ENCODE measurements at places on chromosomes 11 and 22.

DNA sequence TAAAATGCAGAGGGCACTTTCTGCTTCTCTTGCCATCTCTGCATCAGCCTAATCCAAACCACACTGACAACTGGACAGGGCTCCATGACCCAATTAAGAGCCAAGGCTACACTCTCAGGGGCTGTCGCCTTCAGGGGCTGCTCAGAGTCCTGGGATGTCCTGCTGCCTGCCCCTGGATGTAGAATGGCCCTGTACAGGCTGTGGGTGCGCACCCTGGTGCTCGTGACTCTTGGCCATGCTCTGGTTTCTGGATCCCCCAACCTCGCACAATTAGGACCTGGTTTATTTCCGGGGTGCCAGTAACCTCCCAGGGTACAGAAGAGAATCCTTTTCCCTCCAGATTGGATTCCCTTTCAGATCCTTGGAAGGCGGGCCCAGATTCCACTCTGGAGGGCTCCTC, 11.3 kb downstream of the IFT27 start:
- DNase-seq, result no peak

DNA sequence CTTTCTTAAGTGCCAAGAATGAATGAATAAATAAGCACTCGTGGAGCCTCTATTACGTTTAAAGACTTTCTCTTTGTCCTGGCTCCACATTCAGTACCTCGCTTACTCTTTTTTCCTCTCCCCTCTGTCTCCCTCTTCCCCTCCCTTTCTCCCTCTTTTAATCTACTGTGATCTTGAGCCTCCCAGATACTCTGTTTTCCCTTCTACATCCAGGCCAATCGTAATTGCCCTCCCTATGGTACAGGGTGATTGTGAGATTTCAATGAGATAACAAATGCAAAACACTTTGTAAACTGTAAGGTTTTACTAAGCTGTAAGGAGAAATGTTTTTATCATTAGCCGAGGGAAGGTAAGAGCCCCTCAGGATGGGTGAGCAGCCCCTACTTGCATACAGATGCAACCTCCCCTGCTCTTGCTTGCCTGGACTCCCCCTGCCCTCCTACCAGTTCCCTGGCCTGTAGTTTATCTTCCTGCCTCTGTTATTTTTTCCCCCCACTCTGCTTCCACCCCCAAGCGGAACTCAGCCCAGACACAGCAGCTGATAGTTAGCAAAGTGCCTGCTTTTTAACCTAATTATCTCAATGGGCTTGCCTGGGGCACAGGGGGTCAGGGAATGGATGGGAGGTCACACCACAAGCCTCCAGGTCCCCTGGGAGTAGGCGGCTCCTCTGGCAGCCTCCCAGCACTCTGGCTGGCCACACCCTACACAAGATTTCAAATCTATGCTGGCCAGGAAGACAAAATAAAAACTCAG, 76.9 kb upstream of the CADM1 start:
- no peak for DNase-seq

DNA sequence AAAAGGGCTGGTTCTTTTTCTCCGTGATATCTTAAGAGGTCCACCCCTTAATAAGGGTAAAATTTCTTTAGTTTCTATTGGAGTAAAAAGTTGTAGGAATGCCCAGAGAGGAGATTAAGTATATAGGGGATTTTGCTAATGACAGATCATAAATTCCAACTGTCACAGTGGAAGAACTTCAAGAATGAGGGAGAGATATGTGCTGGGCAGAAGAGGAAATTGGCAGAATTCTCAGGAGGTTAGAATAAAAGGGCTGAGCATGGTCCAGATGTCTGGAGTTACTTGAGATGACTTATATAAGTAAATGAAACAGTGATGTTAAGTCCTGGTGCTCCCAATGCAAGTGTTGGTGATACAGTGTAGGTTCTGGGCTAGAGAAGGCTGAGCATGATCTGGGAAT, 417.6 kb upstream of the ARHGAP42 start:
- no peak for DNase-seq

- DNase-seq, result no peak
Measured at GRCh38 chr11:13338427-13339069, 61.0 kb downstream of the BMAL1 start.

- DNase-seq, result no peak
Measured at GRCh38 chr11:69906453-69906907, 87.3 kb upstream of the FGF3 start.

GRCh38 chr22:28773461-28773867, 969 bp downstream of the CCDC117 start:
- DNase-seq, result no peak

- no peak for DNase-seq
Measured at GRCh38 chr11:60305906-60306619, 21.0 kb upstream of the MS4A6E start.

GRCh38 chr11:76684516-76684915, 14.0 kb upstream of the LRRC32 start:
- DNase-seq, result no peak

- no peak for DNase-seq
Measured at GRCh38 chr11:2261436-2262230, 8.8 kb downstream of the ASCL2 start.

DNA sequence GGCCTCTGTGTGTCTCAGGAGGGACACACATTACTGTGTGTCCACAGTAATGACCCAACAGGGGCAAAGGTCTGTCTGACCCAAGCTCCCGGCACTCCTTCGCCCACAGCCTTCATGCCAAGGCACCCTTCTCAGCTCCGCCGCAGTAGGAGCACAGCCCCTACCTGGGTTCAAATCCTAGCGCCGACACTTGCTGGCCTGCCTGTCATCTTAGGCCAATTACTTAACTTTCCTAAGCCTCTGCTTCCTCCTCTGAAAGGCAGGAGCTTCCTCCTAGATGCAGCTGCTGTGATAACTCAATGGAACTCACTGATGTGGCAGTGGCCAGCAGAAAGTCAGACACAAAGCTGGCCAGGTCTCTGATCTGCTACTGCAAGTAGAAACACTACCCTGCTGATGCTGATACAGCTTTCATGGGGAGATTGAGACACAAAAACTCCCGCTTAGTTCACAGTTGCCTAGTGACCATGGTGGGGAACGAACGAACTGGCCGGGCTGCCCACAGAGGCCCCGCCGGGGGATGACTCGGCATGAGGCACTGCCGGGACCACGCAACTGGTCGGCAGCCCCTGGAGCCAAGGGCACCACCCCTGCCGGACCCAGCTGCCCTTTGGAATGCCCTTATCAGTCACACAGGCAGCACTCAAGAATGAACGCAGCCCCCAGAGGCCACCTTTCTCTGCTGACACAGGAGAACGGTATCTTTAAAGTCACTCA, 8.1 kb downstream of the EHD1 start:
- DNase-seq, result no peak

GRCh38 chr22:23223569-23224317, 43.4 kb downstream of the BCR start:
- no peak for DNase-seq

DNA sequence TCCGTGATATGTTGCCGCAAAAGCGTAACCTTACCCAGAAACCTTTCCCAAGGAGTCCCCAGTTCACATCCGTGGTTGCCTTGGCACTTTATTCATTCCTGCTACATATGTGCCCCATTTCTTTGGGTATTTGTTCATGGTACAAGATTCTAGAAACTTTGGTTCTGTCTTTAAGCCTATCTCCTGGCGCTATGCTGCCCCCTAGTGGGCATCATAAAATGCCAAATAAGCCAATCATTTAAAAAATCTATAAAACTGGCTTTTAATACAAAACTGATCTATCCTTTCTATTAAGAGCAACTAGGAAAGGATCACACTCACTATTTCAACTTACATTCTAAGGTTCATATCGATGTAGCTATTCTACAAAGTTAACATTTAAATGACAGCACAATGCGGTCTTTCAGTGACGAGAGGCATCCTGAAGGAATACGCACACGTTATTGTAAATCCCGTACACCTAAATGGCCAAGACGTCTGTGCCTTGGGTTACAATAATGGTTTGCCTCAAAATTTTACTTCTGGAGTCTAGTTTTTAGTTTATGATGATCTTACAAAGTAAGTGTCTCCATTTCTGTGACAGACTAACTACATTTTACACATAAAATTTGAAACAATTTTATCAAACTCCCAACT, 16.2 kb downstream of the PIWIL3 start:
- no peak for DNase-seq

- no peak for DNase-seq
Measured at GRCh38 chr22:29166180-29166579, 39.5 kb upstream of the EMID1 start.

Measured in stimulated activated CD4-positive, alpha-beta T cell treated with anti-CD3 and anti-CD28 coated beads, TNF-alpha, amount 100 ng/mL, for 1 hour (primary cell).